ENCODE measurements at places on chromosomes 1 and 21.

GRCh38 chr1:115969509-115969908 lies 6.8 kb upstream of the SLC22A15 start:
- DNase-seq = no peak

DNA sequence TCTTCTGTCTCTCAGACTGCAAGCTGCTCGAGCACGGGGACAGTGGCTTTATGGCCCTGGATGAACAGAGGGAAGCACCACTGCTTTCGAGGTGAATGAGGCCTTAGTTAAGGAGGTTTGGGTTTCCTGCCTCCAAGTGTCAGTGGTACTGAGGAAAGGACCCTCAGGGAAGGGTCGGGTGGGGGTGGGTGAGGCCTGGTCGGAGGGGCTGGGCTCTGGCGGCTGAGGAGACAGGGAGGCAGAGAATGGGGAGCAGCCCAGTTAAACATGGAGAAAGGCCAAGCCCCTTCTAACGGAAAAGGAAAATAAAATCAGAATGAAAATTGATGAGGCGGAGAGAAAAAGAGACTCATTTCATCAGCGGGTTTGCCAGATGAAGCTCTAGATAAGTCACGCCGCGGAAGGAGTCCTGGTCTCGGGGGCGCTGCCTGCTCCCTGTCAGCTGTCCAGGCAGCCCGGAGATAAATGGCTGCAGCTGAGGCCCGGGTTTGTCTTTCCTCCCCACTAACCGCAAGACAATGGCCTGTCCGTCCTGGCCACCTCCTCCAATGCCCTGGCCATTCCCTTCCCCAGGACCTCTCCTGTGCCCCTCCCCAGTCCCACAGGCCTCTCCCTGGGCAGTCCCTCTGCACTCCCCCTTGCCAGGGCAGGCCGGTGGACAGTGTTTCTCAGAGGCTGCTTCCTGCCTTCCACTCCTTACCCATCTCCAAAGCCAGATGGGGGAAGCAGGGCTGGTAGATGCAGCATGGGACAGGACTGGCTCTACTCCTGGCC lies 55.2 kb downstream of the LRRN2 start:
- DNase-seq = no peak

DNA sequence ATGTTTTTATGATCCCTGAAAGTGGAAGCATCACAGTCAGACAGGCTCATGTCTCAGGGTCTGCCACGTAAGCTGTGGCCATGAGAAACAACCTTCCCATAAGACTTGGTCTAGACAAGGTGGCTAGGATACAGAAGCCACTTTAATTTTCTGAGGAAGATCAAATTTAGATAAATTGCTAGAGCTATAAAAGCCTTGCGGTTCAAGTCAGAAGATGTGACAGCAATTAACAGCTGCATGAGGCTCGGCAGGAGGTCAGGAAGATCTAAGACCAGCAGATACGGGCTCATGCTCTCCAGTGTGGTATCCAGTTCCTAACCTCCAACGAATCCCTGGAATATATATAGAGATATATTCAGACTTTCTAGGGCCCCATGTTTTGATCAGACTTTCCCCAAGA lies 577.1 kb downstream of the PLPP3 start:
- DNase-seq = no peak

DNA sequence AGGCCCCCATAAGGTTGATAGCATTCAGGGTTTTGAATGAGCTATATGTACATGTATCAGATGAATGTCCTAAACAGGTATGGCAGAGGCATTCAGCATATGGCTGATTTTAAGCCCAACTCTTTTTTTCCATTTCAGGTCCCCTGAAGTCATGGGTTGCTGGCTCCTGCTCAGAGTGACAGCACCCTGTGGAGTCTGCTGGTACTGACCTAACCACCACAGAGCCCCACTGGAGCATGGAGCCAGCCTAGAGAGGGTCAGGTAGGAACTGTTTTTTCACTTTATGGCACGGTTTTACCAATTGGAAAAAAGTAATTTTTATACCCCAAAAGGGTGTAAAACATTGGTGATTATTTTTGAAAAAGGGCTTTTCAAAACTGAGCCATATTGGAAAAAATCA lies 82.5 kb upstream of the MPC2 start:
- no peak for DNase-seq

GRCh38 chr1:91059157-91059556 lies 37.3 kb upstream of the ZNF644 start:
- DNase-seq = no peak

- DNase-seq = peak; percentile 28
Measured at GRCh38 chr21:33403786-33404585, 773 bp downstream of the IFNGR2 start.

GRCh38 chr21:27681038-27681437 lies 714.1 kb upstream of the ADAMTS5 start:
- DNase-seq = no peak

- DNase-seq = no peak
Measured at GRCh38 chr21:36909423-36909822, 57.0 kb downstream of the HLCS start.

- DNase-seq = no peak
Measured at GRCh38 chr1:154623358-154623757, 15.4 kb upstream of the ADAR start.

DNA sequence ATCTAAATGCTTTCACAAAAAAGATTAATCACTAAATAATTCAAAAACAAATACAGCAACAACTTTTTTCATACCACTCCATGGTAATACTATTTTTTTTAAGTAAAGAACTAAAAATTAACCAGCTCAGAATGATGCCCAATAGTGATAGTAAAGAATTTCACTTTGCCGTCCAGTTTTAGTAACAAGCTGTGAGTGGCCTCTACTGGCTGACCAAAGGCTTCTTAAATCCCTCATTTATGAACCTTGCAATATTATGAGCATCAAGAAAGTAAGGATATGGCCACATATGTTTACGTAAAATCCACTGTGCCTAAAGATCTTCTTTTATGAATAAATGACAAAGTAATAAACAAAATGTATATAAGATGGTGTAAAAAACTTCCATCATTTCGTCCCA lies 108.6 kb downstream of the GPATCH2 start:
- no peak for DNase-seq

GRCh38 chr1:71921935-71922559 lies 360.3 kb downstream of the NEGR1 start:
- no peak for DNase-seq

GRCh38 chr1:171343727-171344472 lies 29.9 kb downstream of the FMO4 start:
- DNase-seq = no peak

GRCh38 chr1:7669559-7670311 lies 101.4 kb upstream of the VAMP3 start:
- DNase-seq = peak; percentile 51

GRCh38 chr1:210246447-210246846 lies 13.9 kb downstream of the SERTAD4 start:
- no peak for DNase-seq

DNA sequence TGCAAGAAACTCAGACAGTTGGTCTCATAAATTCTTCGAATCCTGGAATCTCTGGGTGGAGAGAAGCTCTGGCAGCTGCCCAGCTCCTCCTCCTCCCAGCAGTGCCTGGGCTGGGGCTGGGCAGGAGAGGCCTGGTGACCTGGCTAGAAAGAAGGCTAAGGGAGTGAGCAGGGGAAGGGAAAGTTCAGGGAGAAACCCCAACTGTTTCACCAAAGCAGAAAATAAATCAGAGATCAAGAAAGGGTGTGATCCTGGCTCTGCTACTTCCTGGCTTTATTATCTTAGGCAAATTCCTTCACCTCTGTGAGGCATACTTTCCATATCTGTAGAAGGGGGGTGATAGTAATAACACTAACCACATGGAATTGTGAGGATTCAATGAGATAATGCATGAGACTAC lies 8.8 kb upstream of the COL16A1 start:
- DNase-seq = no peak

DNA sequence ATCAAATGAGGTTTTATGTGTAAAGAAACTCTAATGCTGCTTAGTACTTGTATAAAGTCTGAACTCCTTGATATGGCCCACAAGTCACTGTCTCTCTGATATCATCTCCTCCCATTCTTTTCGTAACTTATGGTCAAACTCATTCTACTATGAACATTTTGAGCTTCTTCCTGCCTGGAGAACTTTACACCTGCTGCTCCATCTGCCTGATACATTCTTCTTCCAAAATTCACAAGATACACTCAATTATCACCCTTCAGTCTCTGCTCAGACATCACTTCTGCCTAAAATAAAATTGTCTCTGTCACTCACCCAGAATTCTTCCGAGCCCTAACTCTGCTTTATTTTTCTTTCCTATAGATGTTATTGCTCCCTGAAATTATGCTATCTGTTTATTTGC lies 192.8 kb upstream of the LYPLAL1 start:
- no peak for DNase-seq

GRCh38 chr1:149945206-149945605 lies 8.5 kb upstream of the MTMR11 start:
- DNase-seq = no peak

DNA sequence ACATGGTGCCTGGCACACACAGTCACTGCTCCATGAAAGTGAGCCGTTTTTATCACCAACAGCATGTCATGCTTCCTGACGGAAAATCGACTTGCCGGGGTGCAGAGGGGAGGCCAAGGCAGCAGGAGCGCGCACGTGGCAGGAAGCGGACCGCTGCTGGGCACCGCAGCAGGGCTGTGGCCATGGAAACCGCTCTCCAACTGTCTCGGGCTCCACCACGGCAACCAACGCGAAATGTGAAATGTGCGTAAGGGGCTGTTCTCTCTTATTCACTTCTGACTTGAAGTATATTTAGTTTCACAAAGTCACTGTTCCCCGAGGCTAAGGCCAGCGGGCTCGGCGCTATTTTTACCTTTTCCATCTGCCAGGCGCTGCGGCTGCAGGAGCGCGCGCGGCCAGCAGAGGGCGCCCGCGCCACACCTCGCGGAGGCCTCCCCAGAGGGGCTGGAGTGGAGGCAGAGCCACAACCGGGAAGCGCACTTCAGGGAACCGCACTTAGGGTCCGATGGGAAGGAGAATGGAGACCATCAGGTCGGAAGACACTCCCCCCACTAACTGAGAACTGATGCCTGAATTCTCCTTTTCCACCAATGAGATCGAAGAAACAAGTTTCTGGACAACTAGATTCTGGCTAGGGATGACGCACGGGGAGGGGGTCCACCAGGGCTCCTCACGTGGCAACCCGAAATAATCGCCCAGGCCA lies 19.7 kb downstream of the RCC2 start:
- DNase-seq = peak; percentile 69

DNA sequence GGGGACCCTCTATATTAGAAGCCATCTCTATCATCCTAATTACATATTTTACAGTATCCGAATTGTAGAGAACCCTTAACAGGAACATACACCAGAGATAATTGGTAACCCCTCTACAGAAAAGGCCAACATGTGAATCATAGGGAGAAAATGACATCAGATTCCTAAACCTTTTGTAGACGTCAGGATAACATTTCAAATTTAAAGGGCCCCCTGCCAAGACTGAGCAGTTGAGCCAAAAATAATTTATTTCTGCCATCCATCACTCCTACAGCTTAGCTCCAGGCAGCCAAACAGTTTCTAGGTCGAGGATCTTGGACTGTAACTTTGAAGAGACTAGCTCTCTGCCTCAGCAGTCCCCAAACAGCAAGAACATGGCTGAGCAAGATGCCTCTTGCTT lies 21.2 kb downstream of the ZNF697 start:
- no peak for DNase-seq

GRCh38 chr1:37158113-37158749 lies 123.9 kb upstream of the GRIK3 start:
- no peak for DNase-seq

DNA sequence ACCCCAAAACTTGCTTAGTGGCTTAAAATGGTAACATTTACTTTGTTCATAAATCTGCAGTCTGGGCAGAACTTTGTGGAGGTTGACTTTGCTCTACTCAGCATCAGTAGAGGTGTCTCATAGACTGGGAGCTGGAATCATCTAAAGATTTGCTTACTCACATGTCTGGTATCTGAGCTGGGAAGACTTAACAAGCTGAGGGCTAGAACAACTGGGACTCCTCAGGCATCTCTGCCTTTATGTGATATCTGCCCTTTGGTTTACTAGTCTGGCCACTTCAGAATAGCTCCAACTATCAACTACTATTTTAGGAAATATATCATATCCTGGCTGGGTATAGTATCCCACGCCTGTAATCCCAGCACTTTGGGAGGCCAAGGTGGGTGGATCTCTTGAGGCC lies 82.5 kb downstream of the C4BPA start:
- DNase-seq = no peak

- no peak for DNase-seq
Measured at GRCh38 chr1:226937940-226938725, 2.0 kb upstream of the COQ8A start.

DNA sequence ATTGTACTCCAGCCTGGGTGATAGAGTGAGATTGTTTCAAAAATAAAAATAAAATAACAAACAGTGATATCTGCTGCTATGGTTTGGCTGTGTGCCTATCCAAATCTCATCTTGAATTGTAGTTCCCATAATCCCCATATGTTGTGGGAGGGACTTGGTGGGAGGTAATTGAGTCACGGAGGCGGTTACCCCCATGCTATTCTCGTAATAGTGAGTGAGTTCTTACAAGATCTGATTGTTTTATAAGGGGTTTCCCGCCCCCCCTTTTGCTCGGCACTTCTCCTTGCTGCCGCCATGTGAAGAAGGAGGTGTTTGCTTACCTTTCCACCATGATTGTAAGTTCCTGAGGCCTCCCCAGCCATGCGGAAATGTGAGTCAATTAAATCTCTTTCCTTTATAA lies 47.8 kb downstream of the ACTL8 start:
- no peak for DNase-seq

DNA sequence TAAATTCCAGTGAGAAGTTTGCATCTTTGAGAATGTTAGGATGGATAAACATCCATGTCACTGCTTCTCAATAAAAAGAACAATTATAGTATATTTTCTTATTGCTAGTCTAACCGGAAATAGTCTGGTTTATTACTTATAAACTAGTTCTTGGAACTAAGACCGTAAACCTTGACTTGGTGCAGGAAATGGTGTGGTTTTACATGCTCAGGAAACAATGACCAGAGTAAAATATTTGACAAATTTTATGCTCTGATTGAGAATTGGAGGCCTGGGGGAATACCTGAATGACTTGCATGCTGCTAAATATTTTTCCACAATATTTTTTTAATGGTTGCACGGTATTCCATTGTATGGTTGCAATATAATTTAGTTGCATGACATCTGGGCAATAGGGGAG lies 76.3 kb downstream of the XCL2 start:
- no peak for DNase-seq

- no peak for DNase-seq
Measured at GRCh38 chr1:192749349-192749748, 59.5 kb upstream of the RGS2 start.

DNA sequence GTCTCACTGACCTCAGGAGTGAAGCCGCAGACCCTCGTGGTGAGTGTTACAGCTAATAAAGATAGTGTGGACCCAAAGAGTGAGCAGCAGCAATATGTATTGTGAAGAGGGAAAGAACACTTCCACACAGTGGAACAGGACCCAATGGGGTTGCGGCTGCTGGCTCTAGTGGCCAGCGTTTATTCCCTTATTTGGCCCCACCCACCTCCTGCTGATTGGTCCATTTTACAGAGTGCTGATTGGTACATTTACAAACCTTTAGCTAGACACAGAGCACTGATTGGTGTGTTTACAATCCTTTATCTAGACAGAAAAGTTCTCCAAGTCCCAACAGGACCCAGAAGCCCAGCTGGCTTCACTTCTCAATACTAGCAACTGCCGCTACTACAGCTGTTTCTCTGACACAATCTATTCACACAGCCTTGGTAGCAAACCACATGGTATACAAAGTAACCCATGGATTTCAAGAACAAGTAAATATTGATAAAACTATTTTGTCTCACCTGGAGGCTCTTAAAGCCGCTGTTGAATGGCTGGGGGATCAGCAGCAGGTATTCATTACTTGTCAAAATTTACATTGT lies 25.3 kb upstream of the ITLN1 start:
- DNase-seq = no peak

GRCh38 chr1:69073176-69073575 lies 494.5 kb upstream of the LRRC7 start:
- no peak for DNase-seq

GRCh38 chr1:3695326-3696217 lies 43.3 kb downstream of the TP73 start:
- DNase-seq = no peak

Data from occipital lobe (tissue), 3 donors.